ENCODE measurements at places on chromosomes 12 and 14.
A peak's percentile ranks its signal among the peaks of the same experiment; 100 is the strongest.

DNA sequence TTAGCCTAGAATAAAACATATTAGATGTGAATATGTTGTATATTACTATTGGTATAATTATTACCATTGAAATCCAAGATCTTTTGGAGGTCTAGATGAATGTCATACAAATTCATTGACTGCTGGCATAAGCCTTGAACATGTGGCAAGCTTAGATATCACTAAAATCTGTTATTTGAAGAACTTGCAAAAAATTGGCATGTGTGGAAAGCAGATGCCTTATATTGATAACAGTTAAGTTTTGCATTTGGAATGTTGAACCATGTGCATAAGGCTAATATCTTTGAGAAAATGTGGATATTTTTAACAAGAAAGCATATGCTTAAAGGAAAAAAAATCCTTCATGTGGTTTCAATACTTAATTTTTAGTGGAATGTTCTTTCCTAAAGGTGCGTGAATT lies 203.6 kb upstream of the PRICKLE1 start:
- no peak for DNase-seq

- no peak for DNase-seq
Measured at GRCh38 chr12:24950231-24950834, 1.4 kb upstream of the BCAT1 start.

- DNase-seq = no peak
Measured at GRCh38 chr12:88334271-88334670, 192.2 kb downstream of the TMTC3 start.

GRCh38 chr14:68477110-68477455 lies 315.8 kb downstream of the ZFP36L1 start:
- DNase-seq = no peak

GRCh38 chr14:99754141-99755067 lies 38.8 kb upstream of the EML1 start:
- no peak for DNase-seq

DNA sequence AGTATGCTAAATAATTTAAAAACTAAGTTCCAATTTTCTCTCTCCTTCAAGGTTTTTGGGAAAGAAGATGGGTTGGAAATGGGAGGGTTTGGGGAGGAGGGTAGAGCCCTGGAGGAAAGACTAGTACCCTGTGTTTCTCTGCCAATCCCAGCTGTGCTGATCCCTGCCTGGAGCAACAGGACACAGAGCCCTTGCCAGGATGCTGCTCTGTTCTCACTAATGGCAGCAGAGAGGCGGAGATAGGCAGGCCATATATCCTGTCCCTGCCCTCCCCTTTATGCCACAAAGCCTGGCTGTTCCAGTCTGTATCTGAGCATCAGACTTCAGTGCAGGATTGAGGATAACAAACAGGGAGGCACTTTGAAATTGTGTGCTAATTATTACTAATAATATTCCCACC lies 99.0 kb downstream of the C12orf75 start:
- no peak for DNase-seq

DNA sequence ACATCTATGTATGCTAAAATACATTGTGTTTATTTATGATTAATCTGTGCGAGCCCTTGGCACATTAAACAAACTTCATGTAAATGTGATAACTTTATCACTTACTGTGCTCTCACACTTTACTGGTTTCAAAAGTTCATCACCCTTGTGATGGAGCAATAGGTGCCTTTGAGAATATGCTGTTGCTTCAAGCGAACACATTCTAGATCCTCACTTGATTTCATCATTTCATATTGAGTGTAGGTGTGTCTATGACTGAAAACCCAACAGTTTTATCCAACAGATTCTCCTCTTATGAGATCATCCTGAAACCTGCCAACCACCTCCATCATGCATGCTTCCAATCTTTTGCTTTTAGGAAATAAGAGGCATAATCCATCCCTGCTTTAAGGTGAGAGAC lies 854.4 kb downstream of the TMEM121 start:
- DNase-seq = no peak

DNA sequence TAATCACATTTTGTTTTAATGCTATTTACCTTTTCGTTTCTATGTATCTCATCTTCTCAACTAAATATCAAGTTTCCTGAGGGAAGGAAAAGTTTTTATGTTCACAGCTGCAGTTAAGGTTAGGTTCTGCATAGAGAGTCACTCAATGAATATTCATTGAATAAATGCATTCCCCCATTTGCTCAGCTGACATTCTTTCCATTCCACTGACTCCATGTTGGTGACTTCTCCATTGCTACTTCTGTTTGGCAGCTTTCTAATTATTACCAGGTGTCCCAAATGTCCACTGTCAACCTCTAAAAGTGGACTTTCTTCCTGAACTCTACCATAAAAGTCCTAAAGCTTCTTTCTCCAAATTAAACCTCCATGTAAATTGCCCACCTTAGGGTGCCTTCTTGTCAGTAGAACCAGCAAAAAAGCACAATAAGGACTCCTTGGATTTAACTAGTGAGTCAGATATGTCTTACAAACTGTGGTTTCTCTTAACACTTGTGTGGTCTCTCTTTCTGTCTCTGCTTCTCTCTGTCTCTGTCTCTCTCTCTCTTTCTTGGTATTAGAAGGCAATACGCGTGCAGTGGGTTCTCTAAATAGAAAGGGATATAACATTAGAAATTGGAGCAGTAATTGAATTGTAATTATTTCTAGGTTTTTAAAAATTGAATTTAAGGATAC lies 85.9 kb downstream of the TMEM117 start:
- DNase-seq = no peak

GRCh38 chr12:6062757-6063735 lies 61.4 kb downstream of the VWF start:
- DNase-seq = peak; percentile 74

DNA sequence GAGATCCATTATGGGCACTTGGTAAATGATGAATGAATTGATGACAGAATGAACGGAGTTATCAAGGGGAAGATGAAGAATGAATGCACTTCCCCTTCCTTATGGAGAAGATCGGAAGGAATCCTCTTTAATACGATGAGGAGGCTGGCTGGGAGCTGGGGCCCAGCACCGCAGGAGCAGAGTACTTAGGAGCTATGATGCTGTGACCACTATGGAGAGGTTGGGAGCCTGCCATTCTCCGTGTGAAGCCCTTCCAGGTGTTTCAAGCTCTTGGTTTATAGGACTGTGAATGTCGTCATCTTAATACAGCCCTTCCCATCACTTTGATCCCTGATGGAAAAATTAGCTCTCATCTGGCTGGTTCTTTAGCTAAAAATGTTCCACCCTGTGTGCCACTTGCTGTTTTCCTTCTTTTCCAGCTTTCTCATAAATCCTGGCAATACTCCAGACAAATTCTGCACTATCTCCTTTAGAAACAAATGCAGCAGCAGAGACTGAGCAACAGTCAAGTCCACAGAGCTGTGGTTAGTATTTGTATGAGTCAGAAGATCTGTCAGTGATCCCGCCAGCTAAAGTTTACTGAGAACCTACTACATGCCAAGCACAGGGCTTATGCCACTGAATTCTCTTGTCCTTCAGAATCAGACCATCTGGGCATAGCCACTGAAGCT lies 263.1 kb upstream of the CRY1 start:
- DNase-seq = no peak

- DNase-seq = peak; percentile 61
Measured at GRCh38 chr12:81644503-81644902, 114.6 kb downstream of the PPFIA2 start.

GRCh38 chr12:89264837-89265236 lies 87.5 kb downstream of the DUSP6 start:
- DNase-seq = no peak

- DNase-seq = no peak
Measured at GRCh38 chr12:20601668-20602280, 93.4 kb upstream of the SLCO1C1 start.

- DNase-seq = no peak
Measured at GRCh38 chr14:61034416-61035120, 53.5 kb downstream of the SLC38A6 start.

GRCh38 chr14:104993306-104993705 lies 7.7 kb downstream of the CLBA1 start:
- no peak for DNase-seq

DNA sequence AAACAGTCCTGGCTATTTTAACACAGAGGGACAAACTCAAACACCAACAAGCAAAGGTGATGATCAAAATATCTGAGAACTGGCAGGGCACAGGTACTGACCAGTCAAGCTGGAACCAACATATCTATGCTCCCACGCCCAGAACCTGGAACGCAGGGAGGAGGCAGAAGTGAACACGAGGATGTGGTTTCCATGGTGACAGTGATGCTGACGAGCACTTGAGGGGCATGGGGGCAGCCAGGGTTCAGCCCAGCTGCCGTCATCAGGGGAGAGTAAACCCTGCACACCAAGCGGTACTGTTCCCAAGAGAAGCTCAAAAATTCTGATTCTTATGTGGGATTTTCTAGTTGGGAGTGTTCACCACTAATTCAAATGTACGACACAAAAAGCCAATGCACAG lies 113.6 kb upstream of the SFSWAP start:
- no peak for DNase-seq

DNA sequence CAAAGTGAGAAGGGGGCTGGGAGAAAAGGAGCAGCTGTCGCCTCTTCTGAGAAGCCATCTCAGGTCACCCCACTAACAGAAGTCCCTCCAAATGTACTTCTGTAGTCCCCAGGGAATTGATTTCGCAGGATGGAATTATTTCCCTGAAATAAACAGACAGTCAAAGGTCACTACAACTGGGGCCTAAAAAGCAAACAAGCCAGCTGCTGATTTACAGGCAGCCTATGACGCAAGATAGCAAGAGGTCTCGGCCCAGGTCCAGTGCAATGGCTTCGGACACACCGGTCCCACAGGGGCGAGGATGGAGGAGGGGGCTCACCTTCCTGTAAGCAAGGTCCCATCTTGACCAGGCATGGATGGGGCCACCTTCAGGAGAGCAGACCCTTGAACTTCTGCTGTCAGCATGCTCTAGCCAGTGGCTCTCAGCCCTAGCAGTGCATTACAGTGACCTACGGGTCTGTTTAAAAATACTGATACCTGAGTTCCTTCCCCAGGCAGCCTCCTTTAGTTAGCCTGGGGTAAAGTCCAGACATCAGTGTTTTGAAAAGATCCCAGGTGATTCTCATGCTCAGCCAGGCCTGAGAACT lies 18.1 kb downstream of the NUAK1 start:
- DNase-seq = no peak

DNA sequence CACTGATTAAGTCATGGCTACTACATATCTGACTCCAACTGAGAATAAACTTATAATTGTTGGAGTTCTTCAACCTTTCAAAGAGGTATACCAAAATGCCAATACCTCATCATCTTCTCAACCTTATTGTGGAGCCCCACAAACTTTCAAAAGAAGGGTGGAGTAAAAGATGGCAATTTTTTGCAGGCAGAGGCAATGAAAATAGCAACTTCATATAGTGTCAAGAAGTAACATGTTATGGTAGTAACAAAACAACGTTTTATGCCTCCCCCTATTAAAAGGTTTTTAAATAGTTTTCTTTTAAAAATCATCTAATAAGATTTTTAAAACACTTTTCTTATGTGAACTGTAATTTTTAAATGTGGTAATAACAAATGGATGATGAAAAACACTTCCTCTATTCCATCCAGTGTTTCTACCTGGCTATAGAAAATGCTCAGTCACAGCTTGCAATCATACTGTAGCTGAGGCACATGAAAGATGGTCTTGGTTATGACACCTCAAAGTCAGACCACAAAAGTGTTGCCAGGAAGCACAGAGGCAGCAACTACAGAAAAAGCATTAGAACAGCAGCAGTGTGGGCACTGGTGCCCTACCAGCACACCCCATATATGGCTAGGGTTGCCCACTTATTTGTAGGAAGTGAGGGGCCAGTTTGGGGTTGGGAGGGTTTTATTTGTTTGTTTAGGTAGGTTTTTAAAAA lies 7.0 kb downstream of the PPP1R12A start:
- peak; percentile 8 for DNase-seq

GRCh38 chr12:42690264-42690663 lies 100.7 kb upstream of the PRICKLE1 start:
- no peak for DNase-seq

DNA sequence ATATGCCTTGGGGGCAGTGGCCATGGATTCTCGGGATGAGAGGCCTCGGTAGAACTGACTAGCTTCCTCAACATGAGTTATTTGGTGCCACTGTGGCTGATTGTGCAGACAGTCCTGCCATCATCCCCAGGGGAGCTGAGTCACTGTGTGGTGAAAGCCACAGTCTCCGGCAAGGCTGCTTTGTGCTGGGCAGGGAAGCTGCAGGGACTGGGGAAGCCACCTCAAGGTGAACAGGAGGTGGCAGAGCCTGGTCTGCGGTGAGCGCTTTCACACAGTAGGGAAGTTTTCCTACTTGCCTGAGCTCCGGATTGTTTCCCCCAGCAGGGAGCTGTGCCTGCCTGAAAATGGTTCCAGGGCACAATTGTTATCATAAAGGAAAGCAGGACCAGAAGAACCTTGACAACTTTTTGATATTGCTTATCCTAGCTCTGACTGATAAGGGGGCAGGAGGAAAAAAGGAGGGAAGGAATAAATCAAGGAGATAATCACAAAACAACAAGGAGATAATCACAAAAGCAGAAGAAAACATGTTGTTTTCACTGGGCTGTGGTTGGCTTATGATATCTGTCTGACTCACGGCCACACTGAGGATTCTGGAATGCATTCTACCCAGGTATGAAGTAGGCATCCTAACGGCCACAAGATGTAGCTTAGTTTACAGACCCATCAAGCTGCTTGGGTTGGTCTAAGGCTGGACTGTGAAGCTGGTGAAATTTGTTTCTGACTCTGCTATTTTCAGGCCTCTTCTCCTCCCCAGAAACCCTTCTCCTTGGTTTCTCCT lies 32.2 kb upstream of the GNG2 start:
- DNase-seq = peak; percentile 42

DNA sequence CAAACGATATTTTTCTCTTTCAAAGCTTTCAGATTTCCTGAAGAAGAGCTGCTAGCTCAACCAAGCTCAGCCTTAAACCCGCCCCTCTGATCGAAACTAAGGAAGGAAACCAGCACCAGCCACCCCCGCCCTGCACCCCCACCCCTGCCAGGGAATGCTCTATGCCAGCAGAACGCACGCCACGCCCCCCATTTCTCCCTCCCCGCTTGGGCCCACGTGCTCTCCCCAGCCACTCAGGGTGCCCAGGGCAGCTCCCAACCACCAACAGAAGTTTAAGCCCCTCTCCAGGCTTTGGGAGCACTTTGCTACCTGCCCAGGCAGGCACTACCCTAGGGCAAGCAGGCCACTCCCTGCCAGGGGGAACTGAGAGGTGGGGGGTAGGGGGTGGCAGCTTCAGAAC lies 18.8 kb upstream of the KRT78 start:
- DNase-seq = peak; percentile 17

- no peak for DNase-seq
Measured at GRCh38 chr12:77163074-77164038, 98.0 kb upstream of the E2F7 start.

GRCh38 chr14:93587330-93587729 lies 156.6 kb downstream of the UNC79 start:
- DNase-seq = no peak

DNA sequence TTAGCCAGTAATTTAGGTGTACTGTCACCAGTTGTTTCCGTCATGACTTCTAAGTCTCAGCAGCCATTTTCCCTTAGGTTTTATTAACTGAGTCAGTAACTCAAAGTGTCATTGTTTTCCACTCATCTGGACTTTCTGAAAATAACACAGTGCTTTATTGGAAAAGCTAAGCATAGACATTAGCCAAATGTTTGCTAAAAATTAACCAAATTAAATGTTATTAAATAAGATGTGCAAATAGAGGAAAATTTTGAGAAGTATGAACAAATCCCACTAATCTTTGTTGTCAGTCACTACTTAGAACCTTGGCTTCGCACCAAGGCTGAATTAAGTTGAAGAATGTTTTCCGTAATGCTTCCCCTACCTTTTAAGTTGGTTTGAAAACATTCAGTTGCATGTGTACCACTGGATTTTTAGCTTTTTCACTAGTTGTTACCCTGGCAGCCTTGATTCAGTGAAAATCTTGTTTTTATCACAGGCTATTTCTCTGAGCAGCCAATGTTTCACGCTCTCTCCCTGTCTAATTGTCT lies 43.0 kb downstream of the BORCS5 start:
- DNase-seq = no peak

Data from T-cell (primary cell).